ENCODE measurements at places on chromosomes 6 and 20.

DNA sequence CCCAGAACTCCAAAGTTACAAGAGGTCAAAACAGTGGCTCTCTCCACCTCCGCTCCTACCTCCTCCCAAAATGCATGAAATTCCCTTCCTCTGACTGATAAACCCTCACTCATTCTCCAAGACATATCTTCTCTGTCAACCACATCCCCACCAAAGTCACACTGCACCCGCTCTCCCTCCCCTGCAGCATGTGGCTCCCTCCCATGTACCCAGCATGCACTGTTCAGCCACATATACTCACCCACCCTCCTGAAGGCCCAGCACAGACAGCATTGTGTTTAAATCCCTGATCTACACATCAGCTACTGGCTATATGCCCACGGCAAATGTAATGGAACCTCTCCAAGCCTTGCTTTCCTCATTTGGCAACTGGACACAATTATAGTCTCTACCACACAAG lies 5.5 kb upstream of the POU5F1 start:
- DNase-seq, result no peak

DNA sequence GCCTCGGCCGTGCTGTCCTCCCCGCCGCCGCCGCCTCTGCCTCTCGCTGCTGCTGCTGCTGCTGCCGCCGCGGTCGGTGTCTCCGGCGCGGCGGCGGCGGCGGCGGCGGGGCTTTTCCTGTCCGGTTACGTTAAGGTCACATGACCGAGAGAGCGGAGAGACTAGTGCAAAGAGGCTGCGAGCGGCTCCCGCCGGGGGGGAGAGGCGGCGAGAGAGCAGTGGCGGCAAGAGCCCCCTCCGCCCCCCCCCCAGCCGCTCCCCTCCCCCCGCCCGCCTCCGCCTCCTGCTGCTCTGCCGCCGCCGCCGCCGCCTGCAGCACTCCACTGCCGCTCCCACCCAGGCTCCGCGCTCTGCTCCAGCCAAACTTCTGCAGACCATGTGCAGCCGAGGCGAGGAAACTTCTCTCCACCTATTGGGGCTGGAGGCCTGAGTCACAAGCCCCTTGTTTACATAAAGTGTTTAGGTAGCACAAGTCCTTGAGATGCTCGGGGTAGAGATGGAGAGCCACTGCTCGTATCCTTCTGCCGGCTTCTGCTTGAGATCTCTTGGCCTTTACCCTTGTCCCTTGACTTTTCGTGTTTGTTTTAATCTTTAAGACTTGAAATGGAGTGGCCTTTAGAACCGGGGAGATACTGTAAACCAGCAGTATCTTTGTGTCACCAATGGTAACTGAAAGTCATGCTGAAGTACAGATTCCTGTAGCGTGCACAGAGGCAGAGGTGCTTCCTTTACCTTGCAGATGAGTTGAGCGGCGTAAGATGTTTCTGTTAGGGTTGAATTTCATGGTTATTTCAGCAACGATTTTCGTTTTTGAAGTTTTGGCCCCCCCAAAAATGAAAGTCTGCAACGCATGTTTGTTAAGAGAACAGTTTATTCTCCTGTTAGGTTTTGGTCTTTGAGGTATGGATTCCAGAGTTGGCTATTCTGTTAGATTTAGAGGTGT lies at the start of gene ZBTB2:
TSS of gene ZBTB2 (minus strand) at position 89 of the 943 bp plus-strand sequence. CDS start 17,922 bp downstream, outside the sequence.
- peak; percentile 82 for DNase-seq

- peak; percentile 51 for DNase-seq
Observed at GRCh38 chr6:24032896-24033688, 92.9 kb upstream of the NRSN1 start.

GRCh38 chr6:47242483-47243386 lies 67.0 kb downstream of the TNFRSF21 start:
- peak; percentile 33 for DNase-seq

- no peak for DNase-seq
Observed at GRCh38 chr6:134908906-134909516, 40.9 kb downstream of the ALDH8A1 start.

DNA sequence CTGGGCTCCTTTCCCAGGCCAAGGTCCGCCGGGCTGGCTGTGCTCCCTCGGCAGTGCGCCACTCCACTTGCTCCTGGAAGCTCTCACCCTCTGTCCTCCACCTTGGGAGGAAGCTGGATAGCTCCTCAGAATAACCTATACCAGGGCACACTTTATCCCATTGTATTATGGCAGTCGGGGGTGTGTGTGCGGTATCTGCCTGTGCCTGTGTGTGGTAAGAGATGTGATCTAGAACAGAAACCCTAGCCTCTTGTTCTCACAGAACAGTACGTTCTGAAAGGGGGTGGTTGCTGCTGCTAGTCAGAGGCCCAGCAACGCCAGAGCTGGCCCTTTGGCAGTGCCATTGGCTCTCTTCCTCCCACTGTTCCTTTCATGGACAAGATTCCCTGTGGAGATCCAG lies 168.4 kb downstream of the TBXT start:
- DNase-seq, result no peak

DNA sequence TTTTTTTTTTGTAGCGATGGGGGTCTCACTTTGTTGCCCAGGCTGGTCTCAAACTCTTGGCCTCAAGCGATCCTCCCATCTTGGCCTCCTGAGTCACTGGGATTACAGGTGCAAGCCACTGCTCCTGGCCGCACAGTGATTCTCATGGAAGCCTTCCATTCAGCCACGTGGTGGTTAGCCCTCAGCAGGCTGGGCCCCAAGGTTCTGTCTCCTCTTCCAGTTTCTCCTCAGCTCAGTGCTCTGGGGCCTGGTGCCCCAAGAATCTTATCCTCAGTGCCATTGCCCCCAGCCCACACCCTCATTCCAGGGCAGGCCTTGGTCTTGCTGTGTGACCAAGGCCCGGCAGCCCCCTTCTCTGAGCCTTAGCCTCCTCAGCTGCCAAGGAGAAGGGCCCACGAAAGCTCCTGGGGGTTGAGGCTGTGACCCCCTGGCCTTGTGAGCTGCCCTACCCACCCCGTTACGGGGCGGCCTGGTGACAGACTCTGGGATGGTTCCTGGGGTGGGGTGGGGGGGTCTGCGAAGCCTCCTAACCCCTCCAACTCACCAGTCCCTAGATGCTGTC lies 16.4 kb downstream of the SRC start:
- no peak for DNase-seq

- no peak for DNase-seq
Observed at GRCh38 chr20:49790077-49790798, 22.4 kb upstream of the SLC9A8 start.

DNA sequence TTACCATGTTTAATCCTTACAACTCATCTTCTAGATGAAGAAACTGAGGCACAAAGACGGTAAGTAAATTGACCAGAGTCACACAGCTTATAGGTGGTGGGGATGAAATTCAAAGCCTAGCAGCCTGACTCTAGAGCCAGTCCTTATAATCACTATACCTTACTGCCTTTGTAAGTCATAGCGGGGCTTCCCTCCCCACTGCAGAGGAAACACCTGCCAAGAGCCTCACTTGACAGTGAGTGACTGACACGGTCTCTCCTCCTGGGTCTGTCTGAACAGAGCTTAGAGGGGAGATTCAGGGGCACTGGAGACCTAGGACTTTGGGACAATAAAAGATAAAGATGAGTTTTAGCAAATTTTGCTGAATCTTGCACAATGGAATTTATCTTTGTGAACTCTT lies 12.8 kb downstream of the SUN5 start:
- DNase-seq, result no peak

- no peak for DNase-seq
Observed at GRCh38 chr6:150624191-150624590, 24.5 kb downstream of the PLEKHG1 start.

GRCh38 chr6:68653074-68653705 lies 18.1 kb downstream of the ADGRB3 start:
- DNase-seq, result no peak

GRCh38 chr6:28634761-28635546 lies 109.3 kb downstream of the GPX5 start:
- peak; percentile 72 for DNase-seq

DNA sequence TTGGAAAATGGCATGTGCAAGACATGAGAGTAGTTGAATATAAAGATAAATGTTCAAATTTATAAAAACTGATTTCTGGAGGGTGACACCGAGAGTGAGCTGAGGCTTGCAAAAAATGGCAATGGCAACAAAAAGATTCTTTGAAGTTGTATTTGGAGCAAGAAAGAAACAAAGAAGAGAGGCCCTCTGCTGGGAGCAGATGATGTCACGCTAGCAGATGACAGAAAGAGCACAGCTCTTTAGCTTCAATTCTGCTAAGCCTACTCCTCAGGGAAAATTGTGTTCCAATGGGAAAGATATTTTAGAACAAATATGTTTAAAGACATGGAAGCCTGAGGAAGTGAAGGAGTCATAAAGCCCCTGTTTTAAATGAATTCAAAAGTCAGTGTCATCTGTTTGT lies 125.3 kb upstream of the NOX3 start:
- DNase-seq, result no peak

DNA sequence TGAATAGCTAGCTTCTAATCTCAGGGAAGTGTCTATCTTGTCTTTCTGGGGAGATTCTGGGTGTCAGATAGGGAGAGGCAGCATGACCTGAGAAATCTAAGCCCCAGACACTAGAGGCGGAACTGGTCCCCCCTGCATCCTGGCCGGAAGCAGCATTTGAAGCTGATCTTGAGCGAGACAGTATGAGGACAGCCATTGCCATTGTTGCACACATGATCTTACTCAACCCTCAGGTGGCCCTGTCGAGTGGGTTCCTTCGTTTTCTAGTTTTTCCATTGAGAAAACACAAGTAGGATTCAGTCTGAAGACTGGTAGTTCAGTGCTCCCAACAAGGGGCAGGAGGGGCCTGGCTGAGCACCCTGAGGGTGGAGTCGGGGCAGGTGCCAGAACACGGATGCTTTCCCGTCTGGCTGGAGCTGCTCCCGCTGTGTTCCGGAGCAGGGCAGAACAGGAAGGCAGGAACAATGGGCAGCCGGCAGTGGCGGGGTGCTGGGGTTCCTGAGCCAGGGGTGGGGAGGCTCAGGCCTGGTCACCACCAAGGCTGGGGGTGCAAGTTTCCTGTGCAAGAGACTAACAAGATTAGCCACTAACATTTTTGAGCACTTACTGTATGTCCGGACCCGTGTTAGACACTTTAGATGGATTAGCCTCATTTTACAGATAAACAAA lies 7.9 kb upstream of the SDCBP2 start:
- no peak for DNase-seq
